Epithelial cell of prostate (primary cell): ENCODE measurements at places on chromosomes 5 and 9.

DNA sequence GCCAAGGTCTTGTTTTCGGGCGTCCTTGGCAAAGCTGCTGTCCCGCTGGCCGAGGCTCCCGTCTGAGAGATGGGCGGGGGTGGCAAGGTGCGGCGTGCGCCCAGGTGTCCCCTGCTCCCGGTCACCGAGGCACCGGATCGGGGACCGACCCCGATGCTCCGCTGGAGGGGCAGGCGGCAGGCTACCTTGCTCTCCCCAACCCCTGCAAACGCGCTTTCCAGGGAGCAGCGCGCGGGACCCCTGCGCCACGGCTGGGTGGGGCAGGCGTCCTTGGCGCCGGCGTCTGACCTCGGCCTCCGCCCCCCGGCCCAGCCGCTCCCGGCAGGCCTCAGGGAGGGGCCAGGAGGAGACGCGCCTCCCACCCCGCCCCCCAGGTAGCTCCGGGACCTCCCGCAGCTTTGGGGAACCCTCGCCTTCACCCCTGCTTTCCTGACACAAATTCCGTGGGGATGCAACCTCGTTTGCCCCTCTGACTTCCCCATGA lies 551 bp downstream of the N4BP3 start:
- DNase-seq: no peak

- no peak for DNase-seq
Observed at GRCh38 chr9:20227166-20227874, 395.0 kb downstream of the MLLT3 start.

GRCh38 chr5:95984287-95984938 lies 22.8 kb upstream of the ELL2 start:
- no peak for DNase-seq

- no peak for DNase-seq
Observed at GRCh38 chr5:124444147-124444775, 302.2 kb downstream of the ZNF608 start.

- no peak for DNase-seq
Observed at GRCh38 chr9:134969156-134970045, 51.7 kb upstream of the FCN1 start.
